Cardiac muscle cell (in vitro differentiated cells and primary cell): ENCODE measurements at places on chromosomes 4 and X.

DNA sequence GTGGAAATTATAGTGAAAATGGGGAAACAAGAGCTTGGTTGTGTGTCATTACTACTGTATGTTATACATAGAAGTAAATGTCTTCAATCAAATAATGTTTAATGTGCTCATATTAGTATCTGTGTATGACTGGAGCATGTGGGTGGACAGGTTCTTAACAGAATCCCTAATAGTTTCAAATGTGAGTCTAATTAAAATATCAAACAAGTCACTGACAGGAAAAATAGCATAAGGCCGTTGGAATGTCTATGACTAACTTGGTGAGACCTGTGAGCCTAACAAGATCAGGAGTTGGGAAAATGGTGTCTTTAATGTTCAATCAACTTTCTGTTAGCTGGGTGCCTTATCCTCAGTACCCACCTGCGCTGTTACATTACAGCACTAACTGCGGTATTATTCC is 6.2 kb upstream of the CXCL3 start:
- DNase-seq: no peak

- DNase-seq: no peak
These were observed 322.0 kb downstream of the TMA16 start for GRCh38 chr4:163816494-163816893.

- DNase-seq: peak; percentile 58
These were observed 63.3 kb downstream of the GPAT3 start for GRCh38 chr4:83599183-83599582.

DNA sequence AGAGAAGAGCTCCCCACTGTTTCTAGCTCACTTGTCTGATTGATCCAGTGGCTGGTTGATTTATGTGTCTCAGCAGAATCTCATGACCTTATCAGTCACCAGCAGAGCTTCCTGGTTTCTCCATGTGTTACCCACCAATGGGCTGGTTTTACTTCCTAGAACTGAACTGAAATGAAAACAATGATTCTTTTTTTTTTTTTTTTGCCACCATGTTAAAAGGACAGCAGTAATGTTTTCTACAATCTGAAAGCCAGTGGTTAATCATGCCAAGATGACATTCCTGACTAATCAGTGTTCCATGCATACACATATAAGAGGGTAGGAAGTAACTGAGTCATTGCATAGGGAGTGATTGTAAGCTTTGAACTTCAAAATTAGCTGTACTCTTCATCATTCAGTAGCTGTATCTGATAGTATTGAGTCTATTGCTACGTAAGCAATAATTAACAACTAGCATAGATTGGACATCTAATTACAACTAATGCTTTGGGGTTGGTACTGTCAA is 67.7 kb downstream of the SLC4A4 start:
- DNase-seq: no peak

DNA sequence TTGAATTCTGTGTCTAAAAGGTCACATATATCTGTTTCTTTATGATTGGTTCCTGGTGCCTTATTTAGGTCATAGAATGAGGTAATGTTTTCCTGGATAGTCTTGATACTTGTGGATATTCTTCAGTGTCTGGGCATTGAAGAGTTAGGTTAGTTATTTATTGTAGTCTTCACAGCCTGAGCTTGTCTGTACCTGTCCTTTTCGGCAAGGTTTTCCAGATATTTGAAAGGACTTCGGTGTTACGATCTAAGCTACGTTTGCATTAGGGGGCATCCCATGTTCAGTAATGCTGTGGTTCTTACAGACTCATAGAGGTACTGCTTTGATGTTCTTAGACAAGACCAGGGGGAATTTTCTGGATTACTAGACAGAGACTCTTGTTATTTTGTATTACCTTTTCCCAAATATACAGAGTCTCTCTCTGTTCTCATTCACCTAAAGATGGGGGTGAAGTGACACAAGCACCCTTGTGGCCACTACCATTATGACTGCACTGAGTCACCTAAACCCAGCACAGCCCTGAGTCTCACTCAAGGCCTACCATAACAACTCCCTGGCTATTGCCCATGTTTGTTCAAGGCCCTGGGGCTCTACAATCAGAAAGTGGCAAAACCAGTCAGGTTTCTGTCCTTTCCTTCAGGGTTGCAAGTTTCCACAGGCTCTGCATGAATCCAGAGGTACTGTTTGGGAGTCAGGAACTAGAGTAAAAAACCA is 30.1 kb upstream of the CYSLTR1 start:
- no peak for DNase-seq

DNA sequence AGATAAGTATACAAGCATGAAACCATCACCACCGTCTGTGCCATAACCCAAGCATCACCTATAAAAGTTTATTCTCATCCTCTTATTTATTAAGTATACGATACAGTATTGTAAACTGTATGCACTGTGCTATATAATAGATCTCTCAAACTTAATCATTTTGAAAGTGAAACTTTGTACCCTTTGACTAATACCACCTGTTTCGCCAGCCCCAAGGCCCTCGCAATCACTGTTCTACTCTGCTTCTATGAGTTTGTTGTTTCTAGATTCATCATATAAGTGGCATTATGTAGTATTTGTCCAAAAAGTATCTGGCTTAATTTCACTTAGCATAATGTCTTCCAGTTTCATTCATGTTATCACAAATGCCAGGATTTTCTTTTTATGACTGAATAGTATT is 72.1 kb upstream of the DOCK11 start:
- DNase-seq: no peak

GRCh38 chr4:32488690-32489089 is 1768.5 kb downstream of the PCDH7 start:
- DNase-seq: peak; percentile 63
